Effector memory CD4-positive, alpha-beta T cell (primary cell): ENCODE measurements at places on chromosomes 7 and 10.
A peak's percentile ranks its signal among the peaks of the same experiment; 100 is the strongest.

DNA sequence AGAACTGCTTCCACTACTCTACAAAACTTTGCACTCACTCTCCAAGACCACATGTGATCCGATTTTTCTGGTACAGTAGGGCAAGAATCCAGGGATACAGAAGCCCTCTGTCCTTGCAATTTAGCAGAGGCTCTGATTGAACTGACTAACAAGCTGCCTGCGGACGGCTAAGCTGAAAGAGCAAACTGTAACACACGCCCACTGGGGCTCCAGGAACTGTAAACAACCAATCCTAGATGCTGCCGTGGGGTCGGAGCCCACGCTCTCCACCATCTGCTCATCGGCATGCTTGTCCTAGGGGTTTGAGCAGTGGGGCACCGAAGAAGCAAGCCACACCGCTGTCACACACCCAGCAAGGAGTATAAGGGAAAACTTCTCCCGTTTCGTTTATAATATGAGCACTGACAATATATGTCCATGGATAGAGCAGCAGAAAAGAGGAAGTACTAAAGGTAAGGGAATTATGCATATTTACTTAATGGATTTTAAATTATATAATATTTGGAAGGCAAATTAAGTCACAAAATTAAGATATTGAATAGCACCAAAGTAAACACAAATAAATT, 634.4 kb upstream of the POT1 start:
- no peak for DNase-seq
- H3K36me3 ChIP-seq: no peaks in the 10 kb centered on the region
- H3K27me3 ChIP-seq: no peaks in the 10 kb centered on the region
- no peak overlapping the region for H3K4me3 ChIP-seq

DNA sequence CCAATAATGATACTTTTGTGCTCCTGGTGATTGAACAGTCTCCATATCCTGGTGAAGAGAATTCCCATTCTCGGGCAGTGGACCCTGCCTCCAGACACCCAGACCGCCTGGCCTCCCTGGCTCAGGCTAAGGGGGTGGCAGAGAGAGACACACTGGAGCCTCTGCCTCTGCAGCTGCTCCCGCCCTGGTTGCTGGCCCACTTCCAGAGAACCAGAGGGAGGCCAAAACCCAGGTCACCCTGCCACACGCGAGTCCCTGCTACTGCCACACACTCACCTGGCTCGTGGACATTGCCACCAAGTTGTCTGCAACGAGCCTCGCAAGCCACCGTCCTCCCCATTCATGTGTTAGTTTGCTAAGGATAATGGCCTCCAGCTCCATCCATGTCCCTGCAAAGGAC, 221.8 kb downstream of the HPSE2 start:
- H3K4me3 ChIP-seq: no peak overlapping the region
- no peaks in the 10 kb centered on the region for H3K4me1 ChIP-seq
- H3K27me3 ChIP-seq: no peaks in the 10 kb centered on the region
- no peak for DNase-seq
- H3K36me3 ChIP-seq: no peaks in the 10 kb centered on the region
- no peak overlapping the region for H3K27ac ChIP-seq

- no peaks in the 10 kb centered on the region for H3K27me3 ChIP-seq
- no peaks in the 10 kb centered on the region for H3K36me3 ChIP-seq
- H3K4me3 ChIP-seq: no peak overlapping the region
- no peaks in the 10 kb centered on the region for H3K4me1 ChIP-seq
Observed at GRCh38 chr7:69577221-69577620, 21.1 kb upstream of the AUTS2 start.

- no peaks in the 10 kb centered on the region for H3K4me1 ChIP-seq
- no peaks in the 10 kb centered on the region for H3K27me3 ChIP-seq
- DNase-seq: no peak
- no peak overlapping the region for H3K4me3 ChIP-seq
- no peaks in the 10 kb centered on the region for H3K36me3 ChIP-seq
Observed at GRCh38 chr10:12561720-12562119, 212.4 kb downstream of the CAMK1D start.

GRCh38 chr10:18449611-18450026, 201.8 kb downstream of the NSUN6 start:
- no peak overlapping the region for H3K27ac ChIP-seq
- no peaks in the 10 kb centered on the region for H3K4me1 ChIP-seq
- no peak for DNase-seq

- peaks cover 3% of the 10 kb centered on the region for H3K27me3 ChIP-seq
- H3K36me3 ChIP-seq: no peaks in the 10 kb centered on the region
- no peaks in the 10 kb centered on the region for H3K4me1 ChIP-seq
- no peak for DNase-seq
- no peak overlapping the region for H3K27ac ChIP-seq
Observed at GRCh38 chr7:100802951-100803350, 24.4 kb downstream of the EPHB4 start.

GRCh38 chr7:75861636-75862035, 17.2 kb upstream of the RHBDD2 start:
- no peaks in the 10 kb centered on the region for H3K4me1 ChIP-seq
- H3K4me3 ChIP-seq: no peak overlapping the region
- no peaks in the 10 kb centered on the region for H3K36me3 ChIP-seq
- DNase-seq: no peak

DNA sequence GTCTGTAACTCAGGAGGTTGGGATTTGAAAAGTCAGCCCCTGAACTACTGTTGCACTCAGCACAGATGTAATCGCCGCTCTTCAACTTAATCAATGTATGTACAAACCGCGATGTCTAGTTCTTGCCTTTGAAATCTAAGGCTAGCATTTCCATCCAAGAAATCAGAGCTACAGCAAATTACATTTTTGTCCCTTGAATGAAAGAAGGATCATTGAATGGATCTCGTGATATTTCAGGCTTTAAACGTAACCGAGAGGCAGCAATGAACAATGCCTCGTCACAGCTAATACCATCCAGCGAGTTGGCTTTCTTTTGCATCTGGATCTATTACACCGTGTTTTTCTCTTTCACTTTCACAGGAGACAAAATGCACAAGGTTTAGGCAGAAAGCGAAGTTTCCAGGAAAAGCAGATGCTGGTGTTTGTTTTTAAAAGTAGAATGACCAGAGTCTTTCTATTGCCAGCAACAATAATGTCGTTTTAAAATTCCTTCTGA, 5.5 kb downstream of the SKIDA1 start:
- H3K4me3 ChIP-seq: no peak overlapping the region
- H3K36me3 ChIP-seq: no peaks in the 10 kb centered on the region
- peaks cover 34% of the 10 kb centered on the region for H3K4me1 ChIP-seq
- H3K27ac ChIP-seq: no peak overlapping the region
- peaks cover 64% of the 10 kb centered on the region for H3K27me3 ChIP-seq
- DNase-seq: no peak

GRCh38 chr10:132588301-132589013, 50.9 kb downstream of the INPP5A start:
- no peaks in the 10 kb centered on the region for H3K36me3 ChIP-seq
- no peaks in the 10 kb centered on the region for H3K27me3 ChIP-seq
- DNase-seq: no peak
- no peak overlapping the region for H3K27ac ChIP-seq

- peaks cover 18% of the 10 kb centered on the region for H3K36me3 ChIP-seq
- no peak for DNase-seq
- H3K27me3 ChIP-seq: no peaks in the 10 kb centered on the region
- no peak overlapping the region for H3K27ac ChIP-seq
- no peaks in the 10 kb centered on the region for H3K4me1 ChIP-seq
- no peak overlapping the region for H3K4me3 ChIP-seq
Observed at GRCh38 chr10:12107781-12108180, 21.7 kb upstream of the SEC61A2 start.

GRCh38 chr10:8403711-8404371, 349.4 kb downstream of the GATA3 start:
- H3K4me1 ChIP-seq: peaks cover 65% of the 10 kb centered on the region
- H3K36me3 ChIP-seq: no peaks in the 10 kb centered on the region
- no peaks in the 10 kb centered on the region for H3K27me3 ChIP-seq
- H3K27ac ChIP-seq: peak overlapping the region; percentile 98

GRCh38 chr7:83575436-83575835, 73.5 kb downstream of the SEMA3E start:
- H3K4me1 ChIP-seq: no peaks in the 10 kb centered on the region
- H3K27ac ChIP-seq: no peak overlapping the region
- no peak for DNase-seq
- H3K36me3 ChIP-seq: no peaks in the 10 kb centered on the region
- H3K27me3 ChIP-seq: no peaks in the 10 kb centered on the region

- H3K4me3 ChIP-seq: no peak overlapping the region
- no peak for DNase-seq
- H3K4me1 ChIP-seq: peaks cover 13% of the 10 kb centered on the region
- H3K27me3 ChIP-seq: no peaks in the 10 kb centered on the region
Observed at GRCh38 chr7:128453836-128454804, 1.6 kb upstream of the HILPDA start.

GRCh38 chr10:103649654-103650423, 156.3 kb downstream of the NEURL1 start:
- H3K36me3 ChIP-seq: no peaks in the 10 kb centered on the region
- H3K4me1 ChIP-seq: no peaks in the 10 kb centered on the region
- DNase-seq: no peak
- H3K27ac ChIP-seq: no peak overlapping the region
- no peaks in the 10 kb centered on the region for H3K27me3 ChIP-seq

GRCh38 chr10:84290235-84290634, 38.2 kb upstream of the CCSER2 start:
- H3K36me3 ChIP-seq: no peaks in the 10 kb centered on the region
- no peak overlapping the region for H3K27ac ChIP-seq
- no peaks in the 10 kb centered on the region for H3K27me3 ChIP-seq
- H3K4me1 ChIP-seq: no peaks in the 10 kb centered on the region
- DNase-seq: no peak

DNA sequence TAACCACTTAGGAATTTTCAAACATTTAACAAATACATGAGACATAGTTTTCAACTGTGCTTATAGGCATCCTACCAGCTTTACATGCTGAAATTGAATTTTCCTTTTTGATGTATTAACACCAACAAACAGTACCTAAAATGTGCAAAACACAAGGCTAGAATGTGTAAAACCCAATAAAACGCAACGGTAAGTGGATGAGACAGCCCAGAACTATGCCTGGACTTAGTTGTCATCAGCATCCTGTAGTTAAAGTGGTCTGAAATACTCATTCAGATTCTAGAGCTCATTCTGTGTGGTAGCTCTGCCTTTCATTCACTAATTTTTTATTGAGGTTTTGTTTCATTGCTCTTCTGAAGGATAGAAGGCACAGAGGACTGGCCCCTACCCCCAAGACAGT, 137.1 kb downstream of the BMPER start:
- H3K4me3 ChIP-seq: no peak overlapping the region
- H3K27me3 ChIP-seq: no peaks in the 10 kb centered on the region
- H3K4me1 ChIP-seq: no peaks in the 10 kb centered on the region
- no peak overlapping the region for H3K27ac ChIP-seq

- no peak overlapping the region for H3K27ac ChIP-seq
- H3K4me1 ChIP-seq: no peaks in the 10 kb centered on the region
- no peak for DNase-seq
- H3K36me3 ChIP-seq: peaks cover 21% of the 10 kb centered on the region
- no peak overlapping the region for H3K4me3 ChIP-seq
Observed at GRCh38 chr7:129678606-129679005, 67.1 kb downstream of the NRF1 start.

- no peaks in the 10 kb centered on the region for H3K27me3 ChIP-seq
- H3K36me3 ChIP-seq: no peaks in the 10 kb centered on the region
- H3K27ac ChIP-seq: no peak overlapping the region
- no peak overlapping the region for H3K4me3 ChIP-seq
- no peaks in the 10 kb centered on the region for H3K4me1 ChIP-seq
Observed at GRCh38 chr7:128880791-128881457, 18.3 kb downstream of the ATP6V1F start.

GRCh38 chr7:149655784-149656183, 117.6 kb downstream of the ZNF467 start:
- no peak overlapping the region for H3K4me3 ChIP-seq
- no peak overlapping the region for H3K27ac ChIP-seq
- no peaks in the 10 kb centered on the region for H3K36me3 ChIP-seq
- no peaks in the 10 kb centered on the region for H3K27me3 ChIP-seq

DNA sequence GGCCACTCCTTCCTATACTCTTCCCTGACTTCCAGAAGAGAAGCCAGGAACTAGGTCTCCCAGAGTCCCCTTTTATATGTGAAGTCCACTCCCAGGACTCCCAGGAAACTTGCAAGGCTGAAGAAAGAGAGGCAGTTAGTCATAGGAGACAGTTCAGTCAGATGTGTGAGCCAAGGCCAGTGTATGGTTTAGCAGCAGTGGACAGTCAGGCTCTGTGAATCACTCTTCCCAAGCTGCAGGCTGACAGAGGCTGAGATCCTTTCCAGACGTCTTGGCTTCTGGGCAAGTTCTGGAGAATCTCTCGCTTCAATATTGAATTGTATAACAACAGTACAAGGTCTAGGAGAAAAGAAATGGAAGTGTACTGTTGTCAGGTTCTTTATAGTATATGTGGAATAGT, 26.9 kb downstream of the BLVRA start:
- peaks cover 4% of the 10 kb centered on the region for H3K36me3 ChIP-seq
- H3K27ac ChIP-seq: no peak overlapping the region
- DNase-seq: no peak

DNA sequence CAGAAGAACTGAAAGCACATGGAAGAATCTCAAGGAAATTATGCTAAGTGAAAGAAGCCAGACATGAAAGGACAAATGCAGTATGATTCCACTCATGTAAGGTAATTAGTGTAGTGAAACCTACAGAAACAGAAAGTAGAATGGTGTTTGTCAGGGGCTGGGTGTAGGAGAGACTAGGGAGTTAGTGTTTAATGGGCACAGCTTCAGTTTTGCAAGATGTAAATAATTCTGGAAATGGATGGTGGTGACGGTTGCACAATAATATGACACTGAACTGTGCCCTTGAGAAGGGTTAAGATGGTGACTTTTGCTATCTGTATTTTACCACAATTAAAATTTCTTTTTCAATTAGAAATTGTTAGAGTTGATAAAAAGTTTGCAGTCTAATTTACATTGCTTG, 157.3 kb upstream of the ADCY1 start:
- no peaks in the 10 kb centered on the region for H3K27me3 ChIP-seq
- DNase-seq: no peak
- no peak overlapping the region for H3K27ac ChIP-seq
- no peaks in the 10 kb centered on the region for H3K4me1 ChIP-seq

DNA sequence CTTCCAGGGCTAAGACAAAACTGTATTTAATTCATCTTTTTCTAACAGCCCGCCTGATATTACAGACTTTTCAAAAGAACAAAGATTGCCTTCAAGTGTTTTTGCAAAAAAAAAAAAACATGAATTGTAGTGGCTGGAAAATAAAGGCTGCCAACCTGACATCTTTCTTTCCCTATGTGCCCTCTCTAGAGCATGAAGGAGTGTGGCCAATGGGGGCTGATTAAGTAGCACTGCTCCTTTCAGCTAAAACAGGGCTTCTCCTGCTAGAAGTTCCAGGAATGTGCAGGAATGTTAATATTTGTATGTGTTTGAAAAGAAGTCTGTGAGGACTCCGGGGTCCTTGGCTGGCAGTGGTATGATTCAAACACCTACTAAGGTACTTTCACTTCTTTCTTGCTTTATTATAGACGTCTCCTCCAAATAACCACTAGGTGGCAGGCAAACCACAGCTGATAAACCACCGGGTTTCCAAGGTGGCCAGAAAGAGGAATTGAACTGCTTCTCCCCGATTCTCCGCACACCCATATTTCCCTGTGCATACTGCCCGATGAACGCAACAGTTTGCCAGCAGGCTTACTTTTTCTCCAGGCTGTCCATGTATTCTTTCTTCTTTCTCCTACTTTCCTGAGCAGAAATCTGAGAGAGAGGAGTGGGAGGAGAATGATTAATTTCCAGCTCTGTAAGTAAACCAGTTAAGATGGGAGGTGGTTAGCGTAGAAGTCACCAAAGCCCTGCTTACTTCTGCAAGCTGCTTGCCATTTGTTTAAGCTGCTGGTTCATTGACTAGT, 56.8 kb upstream of the DGKI start:
- no peak overlapping the region for H3K27ac ChIP-seq
- no peaks in the 10 kb centered on the region for H3K27me3 ChIP-seq
- peaks cover 4% of the 10 kb centered on the region for H3K4me1 ChIP-seq
- peak; percentile 52 for DNase-seq
- H3K36me3 ChIP-seq: peaks cover 40% of the 10 kb centered on the region

GRCh38 chr7:66927348-66927948, 6.4 kb downstream of the TMEM248 start:
- H3K27ac ChIP-seq: no peak overlapping the region
- no peak overlapping the region for H3K4me3 ChIP-seq
- H3K4me1 ChIP-seq: peaks cover 11% of the 10 kb centered on the region
